A549 treated with AZD2906 at 1 μM for 4 hours (cell line): ENCODE measurements at places on chromosomes 1 and 21. TPM values are rescaled to one million over a fixed set of nuclear protein-coding genes. Genes with fewer than 3 reads are reported as not detected.

SLC1A7 gene
- 0.03 TPM in 1 of 5 replicates, not detected in the others for total RNA-seq

TSSK3 gene
- 0.29 TPM in 1 of 5 replicates, not detected in the others for total RNA-seq

SLC44A5 gene
- total RNA-seq: 0.03 to 0.05 TPM (median 0.04 TPM) in 4 of 5 replicates, not detected in the other

DMRTA2 gene
- 0.09 to 0.13 TPM (median 0.10 TPM) in 5 replicates for total RNA-seq

ARV1 gene
- total RNA-seq: 21.4 to 24.8 TPM (median 24.0 TPM) in 5 replicates

DNAH14 gene
- 12.9 to 15.4 TPM (median 14.5 TPM) in 5 replicates for total RNA-seq

UTS2 gene
- total RNA-seq: 0.18 TPM in 1 of 5 replicates, not detected in the others

FABP3 gene
- not detected in 5 replicates for total RNA-seq

GJB4 gene
- 0.06 to 0.17 TPM (median 0.10 TPM) in 5 replicates for total RNA-seq

RGS8 gene
- total RNA-seq: not detected in 5 replicates

RGS18 gene
- not detected in 5 replicates for total RNA-seq

IFNLR1 gene
- 0.79 to 1.1 TPM (median 0.91 TPM) in 5 replicates for total RNA-seq

GPR37L1 gene
- 0.10 to 0.11 TPM (median 0.10 TPM) in 5 replicates for total RNA-seq

NHLH2 gene
- total RNA-seq: 0.02 TPM in 1 of 5 replicates, not detected in the others

PLEKHM2 gene
- 22.1 to 26.5 TPM (median 25.3 TPM) in 5 replicates for total RNA-seq

FMO1 gene
- total RNA-seq: not detected in 5 replicates

ZFP69 gene
- total RNA-seq: not detected in 5 replicates

CDKN2C gene
- 10.5 to 12.4 TPM (median 11.4 TPM) in 5 replicates for total RNA-seq

SPRR2D gene
- total RNA-seq: not detected in 5 replicates

AGT gene
- total RNA-seq: 0.04 to 0.15 TPM (median 0.10 TPM) in 5 replicates

NTNG1 gene
- not detected in 5 replicates for total RNA-seq

GRHL3 gene
- total RNA-seq: 0.76 to 0.86 TPM (median 0.79 TPM) in 5 replicates

UQCRH gene
- 383 to 522 TPM (median 404 TPM) in 5 replicates for total RNA-seq

BARHL2 gene
- not detected in 5 replicates for total RNA-seq

PCP4 gene
- not detected in 5 replicates for total RNA-seq

FAM177B gene
- not detected in 5 replicates for total RNA-seq

LRRC42 gene
- total RNA-seq: 27.1 to 28.8 TPM (median 28.3 TPM) in 5 replicates

NENF gene
- 78.4 to 145 TPM (median 138 TPM) in 5 replicates for total RNA-seq

LIN28A gene
- 0.02 TPM in 1 of 5 replicates, not detected in the others for total RNA-seq

OMA1 gene
- 4.5 to 6.3 TPM (median 4.7 TPM) in 5 replicates for total RNA-seq

TOMM20 gene
- 102 to 125 TPM (median 105 TPM) in 5 replicates for total RNA-seq

RAP1GAP gene
- total RNA-seq: 8.3 to 10.5 TPM (median 9.7 TPM) in 5 replicates
